ENCODE measurements at places on chromosomes 7 and 10.
A peak's percentile ranks its signal among the peaks of the same experiment; 100 is the strongest.

GRCh38 chr10:133379801-133380666, 972 bp downstream of the PAOX start:
- DNase-seq, result no peak

DNA sequence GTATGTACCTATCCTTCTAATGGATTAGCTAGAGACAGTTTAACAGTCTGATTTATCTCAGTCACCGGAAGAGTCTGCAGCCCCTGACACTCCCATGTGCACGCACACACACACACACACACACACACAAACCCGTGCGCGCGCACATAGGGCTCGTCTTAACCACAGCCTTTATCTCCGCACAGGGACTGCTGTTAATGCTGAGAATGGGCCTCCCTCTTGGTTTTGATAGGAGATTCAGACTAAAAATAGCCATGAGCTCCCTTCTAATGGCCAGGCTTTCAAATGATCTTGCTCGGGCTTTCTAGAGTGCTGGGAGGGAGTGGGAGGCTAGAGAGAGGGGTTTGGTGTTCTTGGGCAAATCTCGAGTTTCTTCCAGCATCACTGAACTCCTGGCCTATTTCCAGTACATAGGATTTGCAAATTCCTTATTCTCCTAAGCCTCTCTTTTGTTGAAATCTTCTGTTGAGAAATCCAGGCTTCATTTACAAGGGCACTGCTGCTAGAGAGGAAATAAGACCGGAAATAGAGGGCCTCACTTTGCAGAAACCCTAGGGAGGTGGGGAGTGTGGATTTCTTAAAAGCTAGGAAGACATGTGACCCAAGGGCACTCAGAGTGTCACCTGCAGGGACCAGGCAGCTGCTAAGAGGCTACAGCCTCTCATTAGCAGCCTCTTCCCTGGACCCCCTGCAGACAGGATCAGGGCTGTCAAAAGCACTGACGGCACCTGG, 2.4 kb downstream of the TMEM72 start:
- no peak for DNase-seq

DNA sequence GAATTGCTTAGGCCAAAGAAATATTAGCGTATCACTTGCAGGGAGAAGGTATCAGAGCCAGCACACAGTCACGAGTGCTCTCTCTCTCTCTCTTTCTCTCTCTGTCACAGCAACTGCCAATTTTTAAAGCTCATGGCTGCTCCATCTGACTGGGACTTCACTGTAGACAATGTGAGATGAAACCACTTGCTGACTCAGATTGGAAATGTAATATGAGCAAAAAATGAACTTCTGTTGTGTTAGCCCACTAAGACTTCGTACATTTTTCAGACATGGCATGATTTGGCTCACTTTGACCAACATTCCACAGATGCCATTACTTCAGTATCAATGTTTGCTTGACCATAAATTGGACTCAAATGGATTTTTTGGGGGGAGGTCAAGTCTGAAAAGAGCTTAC, 68.1 kb downstream of the DGKB start:
- no peak for DNase-seq

DNA sequence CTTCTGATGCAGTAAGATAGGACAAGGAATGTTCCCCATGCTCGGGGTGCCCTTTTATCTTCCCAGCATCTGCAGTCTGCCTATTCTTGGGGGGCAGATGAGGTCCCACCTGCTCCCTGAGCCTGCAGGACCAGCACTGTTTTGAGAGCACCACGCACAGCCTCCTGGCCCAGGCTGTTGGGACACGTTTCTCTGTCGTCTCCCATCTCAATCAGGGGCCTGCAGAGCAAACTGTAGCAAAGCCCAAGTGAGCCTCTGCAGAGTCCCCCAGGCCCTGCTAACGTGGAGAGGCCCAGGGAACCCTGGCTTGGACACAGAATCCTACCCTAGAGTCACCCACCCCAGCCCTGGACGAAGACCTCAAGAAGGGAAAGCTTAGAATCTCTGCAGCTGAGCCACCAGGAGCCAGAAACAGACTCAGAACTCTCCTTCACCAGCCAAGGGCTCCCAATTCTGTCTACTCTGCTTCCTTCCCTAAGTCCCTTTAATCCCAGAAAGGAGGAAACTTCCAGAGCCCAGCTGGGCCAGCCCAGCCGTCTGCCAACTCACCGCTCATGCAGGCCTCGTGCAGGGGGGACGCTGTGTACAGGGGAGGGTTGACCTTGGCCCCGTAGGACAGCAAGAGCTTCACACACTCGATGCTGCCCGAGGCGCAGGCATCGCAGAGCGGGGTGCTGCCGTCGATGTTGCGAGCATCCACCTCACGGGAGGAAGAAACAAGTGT, 15.6 kb downstream of the ASB13 start:
- DNase-seq, result no peak

- DNase-seq, result no peak
Observed at GRCh38 chr10:81130014-81130413, 592.3 kb downstream of the SH2D4B start.

DNA sequence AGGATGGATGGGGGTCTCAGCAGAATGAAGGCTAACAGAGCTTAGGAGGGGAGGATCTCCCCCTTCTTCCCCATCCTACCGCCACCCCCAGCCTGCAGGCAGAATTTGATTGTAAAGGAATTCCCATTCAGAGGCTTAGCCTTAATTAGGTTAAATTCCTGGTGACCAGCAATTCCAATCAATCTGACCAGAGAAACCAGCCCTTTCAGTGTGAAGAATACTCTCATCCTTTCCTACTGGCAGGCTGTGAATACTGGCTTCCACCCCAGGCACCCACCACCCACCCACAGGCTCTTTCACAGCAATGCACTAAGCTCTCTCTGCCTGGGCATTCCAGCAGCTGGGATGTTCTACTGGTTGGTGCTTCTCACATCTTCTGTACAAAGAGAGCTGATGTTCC, 137.9 kb upstream of the LYZL1 start:
- no peak for DNase-seq

DNA sequence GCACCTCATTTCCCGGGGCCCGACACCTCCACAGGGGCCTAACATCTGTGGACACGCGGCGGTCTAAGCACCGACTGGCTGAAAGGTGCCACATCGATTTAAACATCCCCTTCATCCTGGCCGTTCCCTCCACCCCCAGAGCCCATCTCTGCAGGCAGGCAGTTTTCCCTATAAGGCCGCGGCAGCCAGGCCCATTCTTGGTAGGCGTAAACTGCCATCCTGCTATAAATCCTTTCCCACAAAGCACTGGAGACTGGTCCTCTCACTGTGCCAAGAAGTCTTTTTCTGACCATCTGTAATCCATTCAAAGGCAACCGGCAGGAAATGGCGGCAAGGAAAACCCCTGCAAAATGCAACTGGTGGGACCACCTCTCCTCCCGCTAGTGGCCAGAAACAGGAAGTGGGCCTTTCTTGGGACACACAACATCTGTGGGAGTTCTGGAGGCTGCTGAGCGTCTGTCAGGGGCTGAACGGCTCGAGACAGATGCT, 22.4 kb downstream of the ATXN7L1 start:
- DNase-seq, result no peak

- DNase-seq, result no peak
Observed at GRCh38 chr10:13872411-13872810, 285.6 kb downstream of the PRPF18 start.

- peak; percentile 49 for DNase-seq
Observed at GRCh38 chr10:48905311-48905710, 34.3 kb downstream of the LRRC18 start.

DNA sequence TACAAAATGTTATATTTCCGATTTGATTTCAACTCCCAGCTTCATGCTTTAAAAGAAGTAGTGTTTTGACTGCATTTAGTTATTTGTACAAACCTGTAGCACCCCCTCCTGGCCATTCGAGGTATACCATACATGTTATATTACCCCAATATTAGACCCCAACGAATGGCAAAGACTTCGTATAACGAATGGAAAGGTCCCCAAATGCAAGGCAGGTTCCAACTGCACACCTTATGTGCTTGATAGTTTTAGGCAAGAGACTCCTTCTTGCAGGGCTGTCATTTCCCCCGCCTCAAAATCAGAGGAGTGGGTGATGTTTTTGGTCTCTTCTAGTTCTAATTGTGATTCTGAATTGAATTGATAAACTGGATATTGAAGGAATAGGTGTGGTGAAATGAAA, 101.1 kb upstream of the TARP start:
- DNase-seq, result peak; percentile 36

GRCh38 chr10:71323407-71323806, 4.3 kb downstream of the SLC29A3 start:
- DNase-seq, result no peak

GRCh38 chr7:80047856-80048459, 86.7 kb upstream of the GNAI1 start:
- peak; percentile 6 for DNase-seq
